Upper lobe of right lung (tissue), 1 donor: ENCODE measurements at places on chromosomes 7 and 10. TPM values are rescaled to one million over a fixed set of nuclear protein-coding genes. Genes with fewer than 3 reads are reported as not detected.
A peak's percentile ranks its signal among the peaks of the same experiment; 100 is the strongest.

DNA sequence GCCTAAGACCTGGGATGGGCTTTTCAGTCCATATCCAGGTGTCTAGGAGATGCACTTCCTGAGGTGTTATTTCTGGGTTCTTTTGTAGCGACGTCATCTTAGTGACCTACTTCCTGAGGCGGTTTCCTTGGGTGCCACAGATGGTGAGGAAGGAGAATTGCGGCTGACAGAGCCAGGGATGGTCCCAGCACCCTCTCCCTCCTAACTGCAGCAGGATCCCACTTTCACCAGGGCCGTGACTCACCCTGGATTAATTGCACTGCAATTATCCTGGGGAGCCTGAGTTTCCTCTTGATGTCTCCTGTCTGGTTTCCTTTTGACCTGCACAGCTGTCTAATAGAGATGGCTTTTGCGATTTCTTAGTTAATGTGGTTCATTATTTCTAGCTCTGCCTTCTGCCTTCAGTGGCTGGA is 271.7 kb downstream of the TCF7L2 start:
- no peak for DNase-seq

DNA sequence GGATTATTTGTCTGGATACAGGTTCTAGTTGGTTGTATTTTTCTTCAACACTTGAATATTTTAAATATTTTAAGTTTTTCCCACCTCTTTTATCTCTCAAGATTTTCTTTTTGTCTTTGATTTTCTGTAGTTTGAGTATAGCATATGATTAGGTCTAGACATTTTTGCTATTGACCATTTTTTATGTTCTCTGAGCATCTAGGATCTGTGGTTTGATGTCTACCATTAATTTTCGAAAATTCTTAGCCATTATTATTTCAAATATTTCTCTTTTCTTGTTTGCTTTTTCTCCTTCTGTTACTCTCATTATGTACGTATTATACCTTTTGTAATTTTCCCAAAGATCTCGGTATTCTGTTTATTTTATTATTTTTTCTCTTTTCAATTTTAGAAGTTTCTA is 219.1 kb downstream of the ITGB1 start:
- DNase-seq: no peak

DNA sequence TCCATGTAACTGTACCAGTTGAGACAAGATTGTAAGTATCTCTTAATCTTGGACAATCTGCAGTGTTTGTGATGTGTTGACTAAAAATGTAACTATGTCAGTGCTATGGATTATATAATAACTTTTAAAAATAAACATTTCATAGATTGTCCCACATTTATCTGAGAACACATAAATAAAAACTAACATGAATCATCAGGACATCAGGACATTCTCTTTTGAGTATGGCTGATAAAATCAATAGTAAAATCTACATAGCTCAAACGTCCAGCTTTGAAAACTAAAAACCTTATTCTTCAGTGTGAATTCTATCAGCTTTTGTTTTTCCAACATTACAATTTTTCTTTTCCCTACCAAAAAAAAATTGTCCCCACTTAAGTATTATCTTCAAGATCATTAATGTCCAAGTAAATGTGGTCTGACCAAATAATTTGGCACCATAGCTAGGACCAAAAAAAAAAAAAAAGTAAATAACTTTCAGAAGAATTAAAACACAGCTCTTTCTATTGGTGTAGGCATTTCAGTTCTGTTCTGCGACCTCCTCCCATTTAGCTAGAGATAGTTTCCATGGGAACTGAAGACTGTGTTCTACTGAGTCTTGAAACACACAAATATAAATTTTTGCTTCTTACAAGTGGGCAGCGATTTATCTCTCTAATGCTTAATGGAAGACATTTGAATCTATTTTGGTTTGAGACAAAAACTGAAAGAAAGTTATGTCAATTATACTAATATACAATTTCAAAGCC is 123.0 kb upstream of the SGCE start:
- no peak for DNase-seq

Gene FAM180A
- total RNA-seq: 6.8 TPM

GRCh38 chr10:84308481-84309304 is 19.7 kb upstream of the CCSER2 start:
- no peak for DNase-seq

GRCh38 chr10:93894516-93895378 is 969 bp downstream of the SLC35G1 start:
- no peak for DNase-seq

DNA sequence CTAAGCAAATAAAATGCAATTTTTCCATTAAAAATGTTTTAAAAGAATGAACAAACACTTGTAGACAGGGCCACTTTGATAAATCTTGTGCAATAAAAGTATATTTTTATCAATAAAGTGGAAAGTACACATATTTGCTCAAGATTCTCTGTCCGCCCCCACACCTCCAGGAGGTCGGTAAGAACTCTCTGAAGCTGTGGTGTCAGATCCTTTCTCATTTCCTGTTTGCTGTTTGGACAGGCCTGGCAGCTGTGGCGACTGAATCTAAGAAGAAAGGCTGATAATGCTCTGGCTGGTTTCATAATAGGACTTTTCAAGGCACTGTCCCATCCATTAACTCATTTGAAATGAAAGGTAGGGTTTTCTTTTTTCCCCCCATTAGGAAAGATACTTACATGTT is 15.3 kb upstream of the ASB4 start:
- DNase-seq: no peak

DNA sequence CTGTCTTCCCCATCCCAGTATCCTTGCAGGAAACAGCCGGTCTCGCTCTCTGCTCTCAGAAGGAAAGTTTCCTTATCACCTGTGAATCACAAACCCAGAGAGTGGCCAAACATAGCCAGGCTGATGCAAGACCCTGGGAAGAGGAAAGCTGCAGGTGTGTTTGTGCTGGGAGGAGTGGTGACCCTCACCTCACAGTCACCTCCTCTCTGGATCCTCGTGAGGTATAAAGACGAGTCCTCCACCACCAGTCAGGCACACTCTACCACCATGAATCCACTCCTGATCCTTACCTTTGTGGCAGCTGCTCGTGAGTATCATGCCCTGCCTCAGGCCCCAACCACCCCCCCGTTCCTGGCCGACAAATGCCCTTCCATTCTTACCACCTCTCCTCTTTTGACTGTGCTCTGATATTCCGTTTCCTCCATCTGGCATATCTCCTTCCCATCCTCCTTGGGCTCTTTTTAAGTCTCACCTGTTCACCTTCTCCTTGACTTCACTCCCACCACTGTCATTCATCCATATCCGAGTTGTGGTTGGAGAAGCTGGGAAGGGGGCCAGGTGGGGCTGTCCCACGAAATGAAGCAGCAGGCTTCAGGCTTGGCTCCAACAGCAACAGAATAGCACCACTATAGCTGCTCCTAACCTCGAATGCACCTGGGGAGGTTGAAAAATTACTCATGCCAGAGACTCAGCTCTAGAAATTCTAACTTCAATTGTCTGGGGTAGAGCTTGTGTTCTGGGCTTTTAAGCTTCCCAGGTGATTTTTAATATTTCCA is at the start of gene PRSS1:
Gene PRSS1, plus strand, starts transcription at position 255 of the 776 bp plus-strand sequence. Its CDS starts 13 bp downstream, at position 268.
- no peak for DNase-seq

- DNase-seq: no peak
Observed at GRCh38 chr7:154336295-154336694, 284.1 kb downstream of the DPP6 start.

Gene CHAT
- total RNA-seq: not detected

Gene PNLIPRP3
- total RNA-seq: 0.20 TPM

Gene PTF1A
- total RNA-seq: not detected

Gene TMEM178B
- 1.4 TPM for total RNA-seq

Gene CASP7
- total RNA-seq: 32.5 TPM

- DNase-seq: no peak
Observed at GRCh38 chr7:27095050-27095896, 527 bp downstream of the HOXA1 start.

Gene APBB1IP
- 19.2 TPM for total RNA-seq

- no peak for DNase-seq
Observed at GRCh38 chr7:134885967-134886352, 100.3 kb upstream of the AGBL3 start.

DNA sequence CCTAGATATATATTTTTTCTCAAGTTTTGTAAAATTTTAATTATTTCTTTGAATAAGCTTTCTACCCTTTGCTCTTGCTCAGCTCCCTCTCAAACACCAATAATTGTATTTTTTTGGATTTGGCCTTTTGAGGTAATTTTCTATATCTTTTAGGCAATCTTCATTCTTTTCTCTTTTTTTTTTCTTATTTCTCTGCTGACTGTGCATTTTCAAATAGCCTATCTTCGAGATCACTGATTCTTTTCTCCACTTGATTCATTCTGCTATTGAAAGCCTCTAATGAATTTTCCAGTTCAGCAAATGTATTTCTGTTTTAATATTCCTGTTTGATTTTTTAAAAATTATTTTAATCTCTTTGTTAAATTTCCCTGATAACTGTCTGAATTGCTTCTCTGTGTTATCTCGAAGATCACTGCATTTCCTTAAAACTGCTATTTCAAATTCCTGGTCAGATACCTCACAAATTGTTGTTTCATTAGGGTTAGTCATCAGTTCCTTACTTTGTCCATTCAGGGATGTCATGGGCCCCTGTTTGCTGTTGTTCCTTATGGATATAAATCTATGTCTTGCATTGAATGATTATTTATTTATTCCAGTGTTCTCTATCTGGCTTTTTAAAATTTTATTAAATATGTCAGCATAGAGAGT is 100.1 kb upstream of the UNC5B start:
- DNase-seq: no peak

Gene CDH23
- total RNA-seq: 10.9 TPM

- DNase-seq: peak; percentile 90
Observed at GRCh38 chr10:3107426-3107961, 40.1 kb downstream of the PFKP start.

- DNase-seq: no peak
Observed at GRCh38 chr7:80135309-80136104, 876 bp downstream of the GNAI1 start.

Gene AQP1
- total RNA-seq: 1,132 TPM

DNA sequence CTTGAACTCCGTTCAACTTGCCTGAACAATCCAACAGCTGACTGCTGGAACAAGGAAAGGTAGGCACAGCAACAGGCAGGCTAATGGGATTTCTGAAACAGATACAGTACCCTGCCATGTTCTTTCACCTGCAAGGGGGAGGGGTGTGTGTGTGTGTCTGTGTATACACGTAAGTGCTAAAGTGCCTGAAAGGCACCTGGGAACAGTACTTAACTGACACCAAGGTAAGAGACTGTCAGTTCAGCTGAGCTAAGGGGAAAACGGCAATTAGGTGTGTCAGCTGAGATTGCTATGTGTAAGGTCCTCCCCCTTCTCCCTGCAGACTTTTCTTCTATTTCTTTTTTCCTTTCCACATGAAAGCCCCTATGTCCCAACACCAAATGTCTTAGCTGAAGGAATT is 27.0 kb downstream of the NAMPT start:
- DNase-seq: no peak

- no peak for DNase-seq
Observed at GRCh38 chr10:110650265-110650668, 6.1 kb downstream of the RBM20 start.

DNA sequence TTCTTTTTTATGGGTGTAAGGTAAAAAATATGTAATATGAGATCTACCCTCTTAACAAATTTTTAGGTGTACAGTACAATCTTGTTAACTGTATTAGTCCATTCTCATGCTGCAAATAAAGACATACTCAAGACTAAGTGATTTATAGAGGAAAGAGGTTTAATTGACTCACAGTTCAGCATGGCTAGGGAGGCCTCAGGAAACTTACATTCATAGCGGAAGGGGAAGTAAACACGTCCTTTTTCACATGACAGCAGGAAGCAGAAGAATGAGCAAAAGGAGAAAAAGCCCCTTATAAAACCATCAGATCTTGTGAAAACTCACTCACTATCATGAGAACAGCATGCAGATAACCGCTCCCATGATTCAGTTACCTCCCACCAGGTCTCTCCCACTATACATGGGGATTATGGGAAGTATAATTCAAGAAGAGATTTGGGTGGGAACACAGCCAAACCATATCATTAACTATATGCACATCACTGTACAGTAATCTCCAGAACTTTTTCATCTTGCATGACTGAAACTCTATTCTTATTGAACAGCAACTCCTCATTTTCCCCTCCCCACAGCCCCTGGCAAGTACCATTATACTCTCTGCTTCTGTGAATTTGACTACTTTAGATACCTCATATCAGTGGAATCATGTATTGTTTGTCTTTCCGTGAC is 127.4 kb downstream of the WNT2 start:
- no peak for DNase-seq

Gene PLCE1
- total RNA-seq: 14.3 TPM
